ENCODE measurements at places on chromosomes 13 and 19.
A peak's percentile ranks its signal among the peaks of the same experiment; 100 is the strongest.

GRCh38 chr19:44576843-44577565 is 36.4 kb upstream of the IGSF23 start:
- peak; percentile 14 for DNase-seq

GRCh38 chr13:30169442-30169841 is 137.9 kb downstream of the KATNAL1 start:
- DNase-seq, result no peak

- no peak for DNase-seq
These were observed 66.1 kb upstream of the DIAPH3 start for GRCh38 chr13:60229708-60230272.

- DNase-seq, result no peak
These were observed 187.0 kb upstream of the EDNRB start for GRCh38 chr13:78105656-78106055.

GRCh38 chr13:29369060-29369743 is 226.3 kb downstream of the SLC7A1 start:
- DNase-seq, result no peak

GRCh38 chr19:41936416-41936850 is 8.2 kb upstream of the ERFL start:
- DNase-seq, result no peak

GRCh38 chr13:113297370-113298042 is 467 bp downstream of the LAMP1 start:
- peak; percentile 39 for DNase-seq

DNA sequence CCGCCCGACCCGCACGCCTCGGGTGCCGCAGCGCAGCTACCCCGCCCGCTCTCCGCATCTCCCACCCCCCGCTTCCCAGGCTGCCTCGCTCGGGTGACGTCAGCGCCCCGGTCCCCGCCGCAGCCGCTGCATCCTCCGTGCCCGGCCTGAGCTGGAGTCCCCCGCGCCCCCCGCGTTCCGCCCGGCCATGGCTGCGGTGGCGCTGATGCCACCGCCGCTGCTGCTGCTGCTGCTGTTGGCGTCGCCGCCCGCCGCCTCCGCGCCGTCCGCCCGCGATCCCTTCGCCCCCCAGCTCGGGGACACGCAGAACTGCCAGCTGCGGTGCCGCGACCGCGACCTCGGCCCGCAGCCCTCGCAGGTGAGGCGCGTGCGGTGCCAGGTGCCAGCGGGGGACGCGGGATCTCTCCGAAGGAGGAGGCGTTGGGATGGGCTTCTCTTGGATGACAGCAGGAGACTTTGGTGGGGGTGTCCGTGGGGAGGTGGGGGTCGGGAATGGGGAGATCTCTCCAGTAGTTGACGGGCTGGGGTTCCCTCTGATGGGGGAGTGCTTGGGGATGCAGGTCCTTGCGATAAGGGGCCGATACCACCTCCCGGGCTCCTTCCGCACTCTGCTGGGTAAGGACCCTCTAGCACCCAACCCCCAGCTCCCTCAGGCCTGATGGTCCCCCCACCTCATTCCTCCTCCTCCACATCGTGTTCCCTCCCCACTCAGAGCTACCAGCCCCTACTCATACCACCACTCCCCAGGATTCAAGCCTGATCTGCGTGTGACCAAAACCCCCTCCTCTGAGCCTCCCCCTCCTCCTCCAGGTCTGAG is at the start of gene TMEM59L:
Gene TMEM59L, plus strand, starts transcription at position 99 of the 817 bp plus-strand sequence. Its CDS starts 89 bp downstream, at position 188.
- DNase-seq, result peak; percentile 35

DNA sequence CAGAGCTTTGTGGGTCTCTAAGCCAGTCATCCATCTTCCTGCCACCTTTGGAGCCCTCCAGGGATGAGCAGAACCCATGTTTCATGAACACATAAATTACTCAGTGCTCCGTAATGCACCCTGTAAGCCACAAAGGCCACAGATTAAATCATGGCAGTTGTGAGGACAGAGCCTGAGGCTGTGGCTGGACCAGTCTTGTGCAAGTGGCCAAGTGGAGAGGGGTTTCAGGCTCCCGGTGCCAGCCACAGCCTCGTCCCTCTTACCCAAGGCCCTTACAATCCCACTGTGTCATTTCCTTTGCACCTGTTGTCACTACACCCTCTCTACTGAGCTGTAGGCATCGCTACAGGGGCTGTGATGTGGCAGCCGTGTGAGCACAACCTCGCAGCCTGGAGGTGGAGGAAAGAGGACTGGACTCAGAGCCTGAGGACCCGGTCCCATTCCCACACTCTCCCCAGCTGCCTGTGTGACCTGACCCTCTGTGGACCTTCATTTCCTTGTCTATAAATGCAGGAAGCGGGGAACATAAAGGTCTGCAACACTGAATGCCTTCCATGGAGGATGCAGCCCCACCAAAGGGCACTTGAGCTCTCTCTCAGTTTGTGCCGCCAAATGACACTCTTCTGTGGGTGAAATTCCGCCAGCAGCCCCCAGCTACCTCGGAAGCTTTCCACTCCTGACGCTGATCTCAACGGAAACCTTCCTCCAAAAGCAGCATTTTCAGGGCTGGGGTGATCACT is 792.0 kb downstream of the UQCRFS1 start:
- no peak for DNase-seq

GRCh38 chr19:10832939-10833296 is 3.1 kb downstream of the TMED1 start:
- DNase-seq, result no peak

DNA sequence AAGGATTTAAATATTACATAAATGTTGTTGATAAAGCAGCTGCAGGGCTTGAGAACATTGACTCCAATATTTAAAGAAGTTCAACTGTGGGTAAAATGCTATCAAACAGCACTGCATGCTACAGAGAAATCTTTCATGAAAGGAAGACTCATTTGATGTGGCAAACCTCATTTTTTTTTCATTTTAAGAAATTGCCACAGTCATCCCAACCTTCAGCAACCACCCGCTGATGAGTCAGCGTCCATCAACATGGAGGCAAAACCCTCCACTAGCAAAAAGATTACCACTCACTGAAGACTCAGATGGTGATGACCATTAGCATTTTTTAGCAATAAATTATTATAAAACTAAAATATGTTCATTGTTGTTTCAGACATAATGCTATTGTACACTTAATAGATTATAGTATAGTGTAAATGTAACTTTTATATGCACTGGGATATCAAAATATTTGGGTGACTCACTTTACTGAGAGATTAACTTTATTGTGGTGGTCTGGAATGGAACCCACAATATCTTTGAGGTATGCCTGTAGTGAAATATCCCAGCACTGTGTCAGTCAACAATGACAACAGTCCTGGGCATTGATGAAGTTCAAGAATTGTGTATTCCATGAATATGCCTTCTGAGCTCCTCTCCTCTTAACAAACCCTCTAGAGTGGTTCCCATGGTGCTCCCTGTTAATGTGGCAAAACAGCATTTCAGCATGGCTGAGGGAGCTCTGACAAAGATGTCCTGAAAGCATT is 52.4 kb upstream of the SOX21 start:
- DNase-seq, result no peak

GRCh38 chr13:59000770-59001169 is 1163.0 kb downstream of the DIAPH3 start:
- DNase-seq, result no peak

DNA sequence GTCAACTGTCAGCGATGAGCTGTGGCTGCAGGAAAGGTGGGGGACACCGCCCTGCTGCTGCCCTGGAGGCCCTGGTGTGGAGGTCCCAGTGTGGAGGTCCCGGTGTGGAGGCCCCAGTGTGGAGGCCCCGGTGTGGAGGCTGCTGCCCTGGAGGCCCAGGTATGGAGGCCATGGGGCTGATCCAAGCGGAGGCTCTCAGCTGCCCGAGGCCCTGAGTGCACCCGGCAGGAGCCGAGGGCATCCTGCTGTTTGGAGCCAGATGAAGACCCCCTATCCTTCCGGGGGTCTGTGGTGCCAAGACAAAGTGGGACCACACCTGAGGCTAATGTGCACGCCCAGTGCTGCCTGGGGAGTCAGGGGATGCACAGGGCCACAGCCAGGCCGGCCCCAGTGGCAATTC is 210.4 kb upstream of the SOX1 start:
- DNase-seq, result no peak

DNA sequence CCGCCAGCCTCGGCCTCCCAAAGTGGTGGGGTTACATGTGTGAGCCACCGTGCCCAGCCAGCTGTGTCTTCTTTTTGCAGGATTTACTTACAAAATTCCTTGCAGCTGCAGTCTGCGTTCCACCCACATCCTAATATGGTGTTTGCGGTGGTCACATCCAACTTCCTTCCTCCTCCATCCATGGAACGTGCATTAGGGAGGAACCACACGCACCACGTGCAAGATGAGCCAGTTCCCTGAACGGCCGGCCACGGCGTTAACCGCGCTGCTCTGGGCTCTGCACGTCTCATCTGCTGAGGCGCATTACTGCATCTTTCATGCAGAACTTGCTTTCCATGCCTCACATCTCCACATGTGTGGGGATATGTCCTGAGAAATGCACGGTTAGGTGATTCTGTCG is 13.0 kb upstream of the SIGLEC11 start:
- DNase-seq, result no peak

DNA sequence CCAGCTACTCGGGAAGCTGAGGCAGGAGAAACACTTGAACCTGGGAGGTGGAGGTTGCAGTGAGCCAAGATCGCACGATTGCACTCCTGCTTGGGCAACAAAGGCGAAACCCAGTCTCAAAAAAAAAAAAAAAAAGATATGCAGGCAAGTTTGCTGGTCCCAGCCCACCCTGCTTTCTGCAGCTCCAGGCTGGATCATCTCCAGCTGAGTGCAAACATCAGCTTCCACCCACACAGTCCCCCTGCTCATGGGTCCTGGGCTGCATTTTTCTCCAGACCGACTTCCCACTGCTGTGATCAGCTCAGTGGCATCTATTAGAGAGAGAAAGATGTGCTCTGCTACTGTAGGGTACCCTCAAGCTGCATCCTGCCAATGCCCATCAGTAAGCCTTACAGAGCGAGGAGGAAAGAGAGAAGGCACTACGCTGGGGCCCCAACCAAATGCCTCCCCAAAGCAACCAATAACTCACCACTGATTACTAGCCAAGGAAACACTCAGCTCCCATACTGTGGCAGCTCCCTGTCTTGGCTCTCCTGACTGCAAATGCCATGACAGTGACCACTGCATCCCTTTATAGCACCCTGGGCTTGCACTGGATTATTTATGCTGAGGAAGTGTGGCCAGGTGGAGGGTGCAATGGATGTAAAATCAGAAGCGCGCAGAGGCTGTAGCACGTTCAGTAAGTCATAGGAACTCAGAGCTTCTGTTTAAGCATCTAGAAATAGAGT is 170.9 kb upstream of the ZNF507 start:
- no peak for DNase-seq

- peak; percentile 69 for DNase-seq
These were observed 8.2 kb downstream of the RASGRP4 start for GRCh38 chr19:38417544-38418506.

DNA sequence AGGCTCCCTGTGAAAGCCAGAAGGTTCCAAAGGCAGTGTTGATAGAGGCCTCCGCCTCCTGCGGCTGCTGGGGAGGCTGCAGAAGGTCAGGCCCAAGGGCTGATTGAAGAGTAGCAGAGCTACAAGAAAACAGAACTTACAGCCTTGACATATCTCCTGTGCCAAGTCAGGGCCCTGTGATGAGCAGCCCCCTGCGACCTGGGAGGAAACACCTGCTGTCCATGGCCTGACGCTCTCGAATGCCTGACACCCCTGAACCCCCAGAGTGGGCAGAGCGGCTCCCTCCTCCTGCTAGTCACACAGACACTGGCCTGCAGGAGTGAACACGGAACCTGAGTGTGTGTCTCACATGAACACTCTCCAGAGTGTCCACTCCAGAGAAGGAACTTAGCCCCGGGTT is 38.2 kb upstream of the TUBGCP3 start:
- DNase-seq, result no peak

GRCh38 chr19:7933828-7934725 is 8.1 kb upstream of the CTXN1 start:
- no peak for DNase-seq

DNA sequence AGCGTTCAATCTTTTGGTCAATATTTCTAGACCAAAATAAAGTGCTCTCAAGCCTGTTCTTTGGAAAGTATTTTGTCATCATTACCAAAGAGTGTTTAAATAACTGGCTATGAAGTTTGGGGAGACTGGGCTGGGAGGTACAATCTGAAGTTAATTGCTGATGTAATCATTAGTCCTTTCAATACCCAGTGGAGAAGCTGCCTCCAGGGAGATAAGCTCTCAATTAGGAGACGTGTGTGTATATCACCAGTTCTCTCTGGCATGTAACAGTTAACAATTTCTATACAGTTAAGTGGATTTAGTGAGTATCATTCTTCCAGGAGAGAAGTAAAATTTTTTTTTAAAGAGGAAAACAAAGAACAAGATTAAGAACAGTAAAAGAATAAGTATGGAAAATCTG is 1.4 kb downstream of the COL4A1 start:
- DNase-seq, result no peak

- no peak for DNase-seq
These were observed 11.5 kb upstream of the CBY2 start for GRCh38 chr13:45690636-45691035.

DNA sequence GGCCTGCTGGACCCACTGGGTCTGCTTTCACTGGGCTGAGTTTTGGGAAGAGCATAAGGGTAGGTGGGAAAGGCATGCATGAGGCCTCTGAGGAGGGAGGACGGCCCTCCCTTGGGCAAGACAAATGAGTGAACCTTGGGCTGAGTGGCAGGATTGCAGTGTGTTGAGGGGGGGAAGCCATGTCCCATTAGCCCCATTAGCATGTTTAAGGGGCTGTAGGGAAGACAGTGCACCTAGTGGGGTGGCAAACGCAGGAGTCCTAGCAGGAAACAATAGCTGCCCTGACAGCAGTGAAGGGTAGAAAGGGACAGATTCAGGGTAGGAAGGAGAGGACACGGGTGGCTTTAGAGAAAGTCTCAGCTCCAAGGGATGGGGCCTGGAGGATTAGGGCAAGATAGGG is 3.1 kb upstream of the ZBTB45 start:
- no peak for DNase-seq

GRCh38 chr19:16185768-16186123 is 536 bp downstream of the FAM32A start:
- peak; percentile 64 for DNase-seq

DNA sequence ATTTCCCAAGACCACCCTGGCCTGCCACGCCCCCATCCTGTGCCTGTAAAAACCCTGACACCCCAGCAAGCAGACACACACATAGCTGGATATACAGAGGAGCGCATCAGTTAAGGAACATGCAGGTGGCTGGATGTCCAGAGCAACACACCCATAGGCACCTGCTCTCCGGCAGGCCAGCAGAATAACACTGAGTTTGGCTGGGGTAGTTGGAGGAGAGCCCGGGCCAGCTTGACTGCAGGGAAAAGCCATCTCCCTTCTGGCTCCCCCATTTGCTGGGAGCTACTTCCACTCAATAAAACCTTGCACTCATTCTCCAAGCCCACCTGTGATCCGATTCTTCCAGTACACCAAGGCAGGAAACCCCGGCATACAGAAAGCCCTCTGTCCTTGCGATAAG is 8.9 kb downstream of the RASL11A start:
- no peak for DNase-seq

DNA sequence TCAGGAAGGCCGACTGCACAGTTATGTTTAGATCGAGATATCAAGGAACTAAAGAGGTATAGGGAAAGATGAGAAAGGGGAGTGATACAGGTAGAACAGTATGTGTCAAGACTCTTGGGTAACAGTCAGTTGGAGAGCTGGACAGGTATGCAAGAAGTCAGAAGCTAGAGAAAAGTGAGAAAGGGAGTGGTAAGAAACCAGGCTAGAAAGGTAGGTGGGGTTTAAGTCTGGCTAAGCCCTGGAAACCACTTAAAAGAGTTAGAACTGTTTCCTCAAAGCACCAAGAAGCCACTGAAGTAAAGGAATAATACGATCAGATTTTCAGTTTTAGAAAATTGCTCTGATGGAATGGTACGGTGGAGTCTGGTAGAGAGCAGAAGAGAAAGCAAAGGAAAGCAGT is 196.4 kb downstream of the VWA8 start:
- DNase-seq, result no peak

Measured in activated naive CD8-positive, alpha-beta T cell treated with anti-CD3 and anti-CD28 coated beads, Interleukin-2, amount 50 U/mL, for 24 hours (primary cell).